ENCODE measurements at places on chromosomes 3 and 15. TPM values are rescaled to one million over a fixed set of nuclear protein-coding genes. Genes with fewer than 3 reads are reported as not detected.

DNA sequence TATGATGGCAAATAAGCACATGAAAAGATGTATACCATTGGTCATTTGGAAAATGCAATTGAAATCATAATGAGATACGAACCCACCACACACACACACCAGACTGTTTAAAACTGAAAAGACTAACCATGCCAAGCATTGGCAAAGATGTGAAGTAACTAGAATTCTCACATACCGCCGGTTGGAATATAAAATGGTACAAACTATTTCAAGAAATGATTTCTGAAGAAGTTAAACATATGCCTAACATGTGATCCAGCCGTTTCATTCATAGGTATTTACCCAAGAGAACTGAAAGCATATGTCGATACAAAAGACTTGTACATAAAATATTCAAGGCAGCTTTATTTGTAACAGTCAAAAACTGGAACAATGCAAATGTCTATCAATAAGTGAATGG, 28.9 kb downstream of the HES1 start:
- DNase-seq = no peak

GRCh38 chr3:16066975-16067374, 107.5 kb upstream of the GALNT15 start:
- no peak for DNase-seq

DNA sequence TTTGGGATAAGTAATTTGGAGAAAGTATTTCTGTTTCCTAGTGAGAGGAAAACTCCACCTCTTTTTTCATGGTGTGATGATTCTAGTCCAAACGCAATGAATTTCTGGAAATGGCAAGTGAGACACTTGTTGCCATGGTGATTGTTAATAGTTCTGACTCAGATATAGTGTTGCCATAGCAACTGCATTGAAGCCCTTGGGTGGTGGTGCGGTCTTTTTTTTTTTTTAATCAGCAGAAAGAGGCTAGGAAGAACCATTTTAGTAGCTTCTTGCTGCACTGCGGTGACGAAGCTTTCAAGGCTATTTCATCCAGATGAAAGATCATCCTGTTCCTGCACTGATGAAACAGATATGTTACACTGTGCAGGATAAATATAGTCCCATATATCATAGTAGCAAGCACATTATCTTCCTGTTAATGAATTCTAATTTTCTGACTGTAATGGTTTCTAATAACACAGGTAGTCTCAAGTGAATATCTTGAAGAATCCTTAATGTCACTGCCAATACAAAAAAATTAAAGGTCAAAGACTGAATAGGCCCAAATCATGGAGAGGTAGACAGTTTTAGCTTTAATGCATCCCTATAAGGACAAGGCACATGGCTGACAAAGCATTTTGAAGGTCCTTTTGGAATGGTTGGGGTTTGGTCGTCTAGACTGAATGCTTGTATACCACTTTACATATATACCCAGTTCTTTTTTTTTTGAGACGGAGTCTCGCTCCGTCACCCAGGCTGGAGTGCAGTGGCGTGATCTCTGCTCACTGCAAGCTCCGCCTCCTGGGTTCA, 125.1 kb upstream of the ZBTB20 start:
- no peak for DNase-seq

GRCh38 chr15:66161575-66162118, 91.9 kb downstream of the MEGF11 start:
- no peak for DNase-seq

- DNase-seq = no peak
Observed at GRCh38 chr3:195537995-195538394, 5.1 kb downstream of the PPP1R2 start.

- no peak for DNase-seq
Observed at GRCh38 chr15:45314960-45315359, 62.9 kb downstream of the SLC28A2 start.

DNA sequence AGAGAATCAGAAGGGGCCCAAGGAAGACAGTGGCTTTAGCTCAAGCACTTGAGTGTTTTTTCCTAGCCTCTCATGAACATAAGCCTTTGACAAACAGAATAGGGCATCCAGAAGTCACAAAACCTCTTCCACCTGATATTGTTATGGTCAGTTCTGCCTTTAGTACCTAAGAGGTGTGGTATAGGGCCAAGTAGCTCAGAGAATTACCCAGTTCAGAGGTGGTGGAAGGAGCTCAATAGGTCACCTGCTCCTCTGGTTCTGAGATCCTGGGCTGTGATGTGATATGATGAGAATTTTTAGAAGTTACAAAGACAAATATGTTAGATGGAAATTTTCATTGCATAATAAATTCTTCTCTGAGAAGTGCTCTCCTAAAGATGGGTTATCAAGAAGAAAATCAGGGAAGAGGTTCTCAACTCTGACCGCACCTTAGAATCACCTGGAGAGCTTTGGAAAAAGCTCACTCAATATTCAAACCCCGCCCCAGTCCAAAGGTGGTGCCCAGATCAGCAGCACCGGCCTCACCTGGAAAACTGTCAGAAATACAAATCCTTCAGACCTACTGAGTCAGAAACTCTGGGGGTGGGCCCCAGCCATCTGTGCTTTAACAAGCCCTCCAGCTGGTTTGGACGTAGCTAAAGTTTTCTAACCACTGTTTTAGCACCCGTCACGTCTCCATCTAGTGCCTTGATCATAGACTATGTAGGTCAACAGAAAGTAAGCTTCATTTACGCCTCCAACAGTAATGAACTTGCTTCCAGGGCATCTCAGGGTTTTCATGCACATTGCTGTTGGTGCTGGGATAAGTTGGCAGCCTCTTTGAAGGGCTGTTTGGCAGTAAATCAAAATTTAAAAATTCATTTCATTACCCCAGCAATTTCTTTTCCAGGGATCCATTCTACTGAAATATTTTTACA, 101.3 kb downstream of the MYH15 start:
- DNase-seq = no peak

DNA sequence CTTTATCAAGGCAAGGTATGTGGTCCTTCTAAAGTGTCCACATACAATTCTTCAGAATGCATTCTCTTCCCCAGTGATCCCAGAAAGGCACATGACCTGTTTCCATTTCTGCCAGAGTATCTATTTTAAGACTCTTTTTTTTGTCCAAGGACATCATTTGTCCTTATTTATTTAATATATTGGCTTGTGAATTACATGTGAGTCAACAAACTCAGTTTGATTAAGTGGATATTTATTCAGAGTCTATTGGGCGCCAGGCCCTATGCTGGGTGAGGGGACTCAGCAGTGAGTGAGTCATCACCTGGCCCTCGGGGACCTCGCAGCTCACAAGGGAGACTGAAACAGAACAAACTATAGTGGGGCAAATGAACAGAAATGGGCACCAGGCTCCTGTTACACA, 136.8 kb downstream of the SNRK start:
- DNase-seq = no peak

DNA sequence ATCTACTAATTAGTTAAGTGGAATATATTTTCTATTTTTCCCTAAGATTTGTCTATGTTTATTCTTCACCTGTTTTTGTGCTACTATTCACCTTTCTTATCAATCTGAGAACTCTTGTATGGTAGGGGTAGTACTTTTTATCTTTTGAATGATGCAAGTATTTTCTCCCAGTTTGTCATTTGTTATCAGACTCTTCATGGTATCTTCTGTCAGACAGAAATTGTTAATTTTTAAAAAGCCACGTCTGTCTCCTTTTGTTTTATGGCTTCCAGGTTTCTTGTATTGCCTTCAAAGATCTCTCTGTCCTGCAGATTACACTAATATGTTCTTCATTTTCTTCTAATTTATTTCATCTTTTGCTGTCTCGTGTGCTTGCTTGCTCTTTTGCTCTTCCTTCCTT, 184.3 kb downstream of the PCCB start:
- DNase-seq = no peak

DNA sequence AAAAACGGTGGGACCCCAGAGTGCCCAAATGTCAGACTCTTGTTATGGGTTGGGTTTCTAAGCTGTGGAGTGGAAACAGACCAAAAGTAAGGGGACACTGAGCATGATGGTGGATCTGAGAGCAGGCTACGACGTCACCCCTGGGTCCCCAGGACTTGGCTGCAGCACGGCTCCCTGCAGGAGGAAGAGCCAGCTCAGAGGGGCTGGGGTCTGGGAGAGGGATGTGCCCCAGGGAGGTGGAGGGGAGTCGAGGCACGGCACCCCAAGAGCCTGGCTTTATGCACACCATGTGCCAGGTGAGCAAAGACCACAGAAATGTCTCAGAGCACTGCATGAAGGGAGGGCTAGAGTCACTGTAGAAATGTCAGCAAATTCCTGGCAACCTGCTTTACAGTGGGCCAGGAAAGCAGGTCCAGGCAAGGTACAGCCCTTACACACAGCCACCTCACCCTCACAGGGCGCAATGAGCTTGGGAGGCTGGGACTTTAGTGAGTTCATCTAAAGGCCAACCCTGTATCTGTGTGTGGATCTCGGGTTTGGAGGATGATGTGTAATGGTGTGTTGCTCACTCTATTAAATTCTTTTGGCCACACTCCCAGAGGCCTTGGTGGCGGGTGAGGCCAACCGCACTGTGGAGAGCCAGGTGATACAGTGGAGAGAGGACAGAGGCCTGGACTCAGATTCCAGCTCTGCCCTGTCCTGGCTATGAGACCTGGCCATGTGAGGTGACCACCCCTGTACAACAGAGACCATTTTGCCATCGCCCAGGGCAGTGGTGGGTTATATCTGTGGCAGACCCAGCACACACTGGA, 14.1 kb downstream of the CTSH start:
- DNase-seq = no peak

- no peak for DNase-seq
Observed at GRCh38 chr3:24589931-24590880, 95.6 kb upstream of the THRB start.

- DNase-seq = no peak
Observed at GRCh38 chr15:65346856-65347598, 30.8 kb downstream of the IGDCC3 start.

DNA sequence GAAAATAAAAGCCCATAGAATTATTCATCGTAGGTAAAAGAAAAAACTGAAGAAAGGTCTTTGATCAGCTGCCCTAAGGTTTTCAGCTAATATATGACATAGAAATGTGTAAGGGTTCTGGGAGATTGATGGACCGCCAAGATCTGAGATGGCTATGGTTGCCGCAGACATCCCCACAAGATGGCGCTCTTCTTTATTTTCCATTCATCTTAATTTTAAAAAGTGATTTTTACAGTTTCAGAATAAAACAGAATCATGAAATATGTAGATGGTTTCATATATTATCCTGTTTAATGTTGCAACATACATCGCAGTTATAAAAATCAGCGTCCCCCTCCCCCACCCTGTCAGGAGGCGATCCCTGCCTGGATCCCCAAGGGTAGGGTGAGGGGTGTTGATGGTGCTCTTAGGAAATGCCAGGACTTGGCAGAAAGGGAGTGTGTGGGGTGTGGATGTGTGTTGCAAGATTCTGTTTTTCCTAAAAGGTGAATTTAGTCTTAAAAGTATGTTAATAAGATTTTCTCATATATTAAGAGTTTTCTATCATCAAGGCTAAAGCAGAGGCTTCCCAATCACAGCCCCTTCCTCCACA, 68.8 kb downstream of the ANXA2 start:
- DNase-seq = peak; percentile 1

DNA sequence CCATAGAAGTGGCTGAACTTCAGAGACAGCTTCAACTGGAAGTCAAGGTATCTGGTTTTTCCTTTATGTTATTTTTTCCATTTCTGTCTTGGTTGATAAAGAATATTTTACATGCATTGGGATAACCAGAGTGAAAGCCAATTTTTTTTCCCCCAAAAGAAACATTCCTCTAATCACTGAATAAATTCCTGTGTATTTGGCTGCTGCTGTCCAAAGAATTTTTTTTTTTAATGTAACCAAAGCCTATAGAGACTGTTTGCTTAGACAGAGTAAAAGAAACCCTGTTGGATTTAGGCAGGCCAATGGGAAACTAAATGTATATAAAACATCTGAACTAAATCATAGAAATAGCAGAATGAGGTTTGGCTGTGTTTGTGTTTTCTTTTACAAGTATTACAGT, 75.2 kb downstream of the CGNL1 start:
- no peak for DNase-seq

DNA sequence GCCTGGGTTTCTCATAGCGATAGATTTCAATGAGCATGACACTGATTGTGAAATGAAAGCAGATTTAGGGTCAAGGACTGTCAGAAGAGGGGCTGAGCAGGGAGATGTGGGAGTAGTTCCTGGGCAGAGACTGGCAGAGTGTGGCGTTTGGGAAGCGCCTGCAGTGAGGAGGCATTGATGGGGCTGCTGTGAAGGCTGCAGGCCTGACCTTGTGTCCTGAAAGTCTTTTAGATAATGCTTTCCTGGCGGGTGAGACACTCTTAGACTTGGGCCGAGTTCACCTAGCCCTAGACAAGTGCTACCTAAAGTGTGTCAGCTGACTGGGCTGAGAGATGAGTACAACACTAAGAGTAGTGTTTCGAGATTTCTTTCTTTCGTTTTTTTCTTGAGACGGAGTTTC, 20.7 kb downstream of the USP13 start:
- no peak for DNase-seq

The FMN1 gene
- not detected for polyA plus RNA-seq

The MED12L gene
- polyA plus RNA-seq = not detected

The NEK10 gene
- polyA plus RNA-seq = not detected

The SPSB4 gene
- polyA plus RNA-seq = not detected

The OR5H6 gene
- polyA plus RNA-seq = not detected

The ZPLD1 gene
- polyA plus RNA-seq = not detected

The PLSCR1 gene
- 52.8 TPM for polyA plus RNA-seq

The GHSR gene
- 2.1 TPM for polyA plus RNA-seq

The MKRN2OS gene
- polyA plus RNA-seq = not detected
